Forelimb muscle (tissue), 1 donor: ENCODE measurements at places on chromosomes 5 and 9. TPM values are rescaled to one million over a fixed set of nuclear protein-coding genes. Genes with fewer than 3 reads are reported as not detected.

Gene EFNA5
- polyA plus RNA-seq: 3.0 TPM

Gene CXCL14
- polyA plus RNA-seq: 27.8 TPM

Gene ADGRV1
- 0.92 TPM for polyA plus RNA-seq

Gene TCF7
- 2.6 TPM for polyA plus RNA-seq

DNA sequence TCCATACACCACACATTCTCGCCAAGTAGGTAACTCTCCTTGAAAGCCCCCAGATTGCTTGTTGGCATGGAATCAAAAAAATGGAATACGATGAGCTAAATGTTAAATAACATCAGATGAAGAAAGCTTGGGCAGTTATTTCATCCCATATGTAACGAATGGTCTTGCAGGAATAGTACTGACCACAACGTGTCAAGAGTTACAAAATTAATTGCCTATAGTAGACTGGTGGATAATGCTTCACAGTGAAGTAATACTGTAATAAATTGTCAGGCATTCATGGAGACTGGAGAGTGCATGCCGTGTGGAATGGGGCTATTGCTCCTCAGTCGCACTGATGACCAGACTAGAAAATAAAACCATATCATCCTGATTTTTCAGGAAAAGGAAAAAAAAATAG, 1628.7 kb downstream of the MAT2B start:
- no peak for DNase-seq

DNA sequence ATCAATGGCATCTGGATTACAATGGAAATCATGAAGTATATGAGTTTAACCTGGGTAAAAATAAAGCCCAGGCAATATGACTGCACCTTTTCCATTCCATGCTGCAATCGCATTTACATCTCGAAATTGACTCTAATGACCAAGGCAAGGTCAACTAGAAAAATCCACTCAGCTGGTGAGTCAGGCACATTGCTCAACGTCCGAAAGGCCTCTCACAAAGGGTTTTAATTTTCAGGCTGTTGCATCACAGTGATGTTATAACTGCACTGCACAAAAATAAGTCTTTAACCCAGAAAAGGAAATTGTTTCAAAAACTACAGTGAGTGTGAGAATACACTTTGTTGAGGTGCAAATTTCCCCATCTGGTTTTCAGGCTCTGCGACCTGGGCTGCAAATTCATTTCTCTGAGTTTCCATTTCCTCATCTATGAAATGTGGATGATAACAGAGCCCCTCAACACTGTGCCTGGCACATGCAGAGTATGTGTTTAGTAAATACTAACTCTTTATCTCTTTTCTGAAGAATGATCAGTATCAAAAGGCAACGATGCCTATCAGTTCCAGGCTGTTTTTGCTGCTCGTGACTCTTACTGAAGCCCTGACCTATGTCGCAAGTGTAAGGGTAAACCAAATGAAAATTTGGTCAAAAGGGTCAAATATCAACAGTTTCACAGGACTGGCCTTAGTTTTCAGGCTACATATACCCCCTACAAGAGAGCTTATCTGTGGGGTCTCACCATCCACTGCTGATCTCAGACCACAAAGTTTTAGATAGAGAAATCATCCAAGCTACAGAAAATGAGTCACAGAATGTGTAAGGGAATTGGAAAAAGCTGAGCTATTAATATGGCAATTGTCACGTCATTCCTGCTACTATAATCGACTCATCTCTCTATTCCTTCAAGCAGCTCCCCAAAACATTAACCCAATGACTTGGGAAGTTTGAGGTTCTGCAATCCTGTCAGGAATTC, 4.1 kb downstream of the NFIL3 start:
- no peak for DNase-seq

GRCh38 chr5:158711927-158712529, 387.7 kb downstream of the EBF1 start:
- DNase-seq: no peak

DNA sequence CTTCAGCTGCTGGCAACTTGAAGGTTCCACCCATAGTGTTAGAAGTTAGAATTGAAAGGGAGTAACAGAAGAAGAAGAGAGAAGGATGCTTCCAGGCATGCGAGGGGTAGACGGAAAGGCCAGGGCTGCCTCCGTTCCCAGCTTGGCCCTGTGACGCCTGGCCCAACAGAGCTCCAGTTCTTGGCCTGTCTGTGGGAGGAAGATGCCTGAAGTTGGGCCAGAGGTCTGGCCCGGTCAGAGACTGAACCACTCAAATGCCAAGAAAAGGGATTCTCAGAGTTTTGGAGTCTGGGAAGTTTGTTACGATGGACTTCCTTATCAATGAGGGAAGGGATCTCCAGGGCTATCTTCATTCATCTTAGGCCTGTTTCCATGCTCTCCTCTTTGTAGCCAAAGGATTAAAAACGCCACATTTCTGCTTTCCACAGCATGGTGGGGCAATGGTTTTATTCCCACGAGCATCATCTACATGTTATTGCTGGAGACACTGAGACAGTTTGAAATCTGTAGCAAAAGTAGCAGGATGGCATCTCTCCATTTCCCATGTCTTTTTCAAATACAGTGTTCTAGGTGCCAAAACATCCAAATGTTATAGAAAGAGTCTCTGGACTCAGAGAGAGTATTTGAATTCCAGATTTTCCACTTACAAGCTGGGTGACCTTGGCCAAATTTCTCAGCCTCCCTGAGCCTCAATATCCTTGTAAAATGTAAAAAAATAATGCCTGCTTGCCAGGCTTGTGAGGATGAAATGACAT, 65.4 kb upstream of the ANKRD55 start:
- DNase-seq: no peak

DNA sequence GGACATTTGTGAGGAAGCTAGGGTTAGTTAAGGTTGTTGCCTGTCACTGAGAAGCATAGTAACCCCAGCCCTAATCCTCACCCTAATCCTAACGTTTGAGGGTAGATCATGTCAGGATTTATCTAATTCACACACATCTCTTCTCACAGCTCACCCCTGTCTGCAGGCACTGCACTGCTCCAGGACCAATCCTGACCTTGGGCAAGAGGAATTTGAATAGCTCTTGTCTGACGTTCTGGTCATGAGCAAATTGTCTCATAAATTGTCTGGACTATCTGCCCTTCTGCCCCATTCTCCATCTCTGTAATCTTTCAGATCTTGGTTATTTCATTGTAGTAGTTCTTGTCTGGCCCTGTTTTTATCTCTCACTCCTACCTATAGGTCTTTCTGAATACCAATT, 18.7 kb downstream of the CRHBP start:
- DNase-seq: no peak

- DNase-seq: no peak
Observed at GRCh38 chr5:160260006-160260775, 30.9 kb downstream of the FABP6 start.

DNA sequence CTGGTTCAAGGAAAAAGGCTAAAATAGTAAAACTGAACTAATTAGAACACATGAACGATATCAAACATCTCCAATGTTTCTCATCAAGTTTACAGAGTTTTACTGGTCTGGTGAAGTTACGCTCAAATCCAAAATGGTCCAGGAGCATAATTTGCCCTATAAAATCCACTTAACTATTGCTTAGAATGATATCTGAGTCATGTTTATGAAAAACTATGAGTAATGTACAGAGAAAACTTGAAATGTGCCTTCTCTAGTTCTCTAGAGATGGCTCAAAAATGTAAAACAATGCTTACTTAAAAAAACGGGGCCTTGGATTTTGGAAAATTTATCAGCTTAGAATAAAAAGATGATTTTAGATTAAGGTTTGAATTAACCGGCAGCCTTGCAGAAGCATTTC, 108.1 kb downstream of the FBXW11 start:
- no peak for DNase-seq

GRCh38 chr5:139967353-139967752, 75.7 kb downstream of the NRG2 start:
- DNase-seq: no peak

GRCh38 chr9:116308076-116308475, 154.5 kb downstream of the PAPPA start:
- no peak for DNase-seq

GRCh38 chr5:158413122-158413680, 554.3 kb upstream of the CLINT1 start:
- DNase-seq: no peak

DNA sequence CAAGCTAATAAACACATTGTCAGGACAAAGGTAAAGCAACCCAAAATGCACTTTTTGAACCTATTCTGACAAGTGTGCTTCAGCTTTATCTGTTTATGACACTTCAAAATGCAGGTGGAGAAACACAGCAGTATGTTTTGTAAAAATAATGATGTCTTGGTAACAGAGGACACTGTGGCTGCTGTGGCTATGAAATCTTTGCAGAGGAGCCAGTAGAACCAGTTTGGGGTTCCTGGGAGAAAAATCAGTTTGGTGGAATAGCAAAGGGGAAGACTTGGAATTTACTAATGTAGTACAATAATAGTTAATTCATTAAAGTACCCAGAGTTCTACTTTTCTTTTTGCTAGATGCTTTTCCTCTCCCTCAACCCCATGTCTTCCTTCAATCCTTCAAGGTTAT, 40.6 kb downstream of the SIL1 start:
- no peak for DNase-seq

GRCh38 chr9:115992834-115993233, 160.8 kb upstream of the PAPPA start:
- no peak for DNase-seq

GRCh38 chr5:157603333-157604190, 28.0 kb upstream of the ADAM19 start:
- no peak for DNase-seq

DNA sequence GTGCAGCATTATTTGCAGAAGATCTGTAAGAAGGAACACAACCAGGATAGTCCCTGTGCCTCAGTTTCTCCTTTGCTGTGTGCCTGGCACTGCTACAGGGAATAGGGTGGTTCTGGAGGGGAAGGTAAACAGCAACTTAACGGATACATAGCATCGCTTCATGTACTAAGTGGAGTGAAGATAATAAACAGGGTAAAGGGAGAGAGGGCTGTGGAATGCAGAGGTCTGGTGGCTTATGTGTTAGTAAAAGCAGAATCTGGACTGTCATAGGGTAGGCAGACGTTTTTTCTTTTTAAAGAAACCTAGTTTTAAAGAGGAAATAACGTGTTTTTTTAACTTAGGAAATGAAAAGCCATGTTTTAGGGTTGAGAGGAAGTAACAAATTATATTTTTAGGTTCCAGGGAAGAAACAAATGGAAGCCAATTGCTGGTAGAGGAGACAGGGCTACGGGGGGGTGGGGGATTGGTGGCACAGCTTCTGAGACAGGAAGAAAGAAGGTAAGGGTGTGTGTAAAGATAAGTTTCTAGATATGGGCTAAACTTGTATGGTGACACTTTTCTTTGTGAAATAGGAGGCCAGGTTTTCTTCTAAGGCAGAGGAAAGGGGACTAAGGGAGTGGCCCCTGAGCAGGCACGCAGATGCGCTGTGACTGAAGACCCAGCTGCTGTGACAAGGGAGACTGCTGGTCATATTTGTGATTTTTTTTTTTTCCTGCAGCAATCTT, 1.3 kb downstream of the GNG10 start:
- DNase-seq: no peak
